NCI-H1436 treated with DMSO at 0.1 percent for 48 hours (cell line): ENCODE measurements at places on chromosomes 7 and 10.

- DNase-seq, result no peak
Observed at GRCh38 chr10:119022846-119023552, 6.5 kb upstream of the NANOS1 start.

GRCh38 chr7:124908259-124908658 is 21.4 kb downstream of the POT1 start:
- DNase-seq, result no peak

- no peak for DNase-seq
Observed at GRCh38 chr7:24786306-24786705, 29.0 kb upstream of the GSDME start.

DNA sequence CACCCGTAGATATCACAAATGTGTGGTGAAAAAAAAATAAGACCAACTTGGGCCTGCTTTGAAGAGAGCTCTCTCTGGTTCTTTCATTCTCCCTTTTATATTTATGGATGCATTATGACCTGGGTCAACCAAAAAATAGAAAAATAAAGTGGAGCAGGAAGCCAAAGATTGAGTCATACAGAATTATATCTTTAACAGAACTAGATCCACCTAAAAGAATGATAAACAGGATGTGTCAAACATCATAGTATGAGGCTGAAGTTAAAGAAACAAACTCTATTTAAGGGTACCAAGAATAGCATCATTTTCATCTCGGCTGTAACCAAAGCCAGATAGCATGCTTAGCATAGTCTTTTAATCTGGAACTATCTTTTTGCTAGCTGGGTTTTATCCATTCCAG is 28.8 kb upstream of the NMT2 start:
- no peak for DNase-seq

- no peak for DNase-seq
Observed at GRCh38 chr10:80041162-80041561, 37.3 kb upstream of the TMEM254 start.

DNA sequence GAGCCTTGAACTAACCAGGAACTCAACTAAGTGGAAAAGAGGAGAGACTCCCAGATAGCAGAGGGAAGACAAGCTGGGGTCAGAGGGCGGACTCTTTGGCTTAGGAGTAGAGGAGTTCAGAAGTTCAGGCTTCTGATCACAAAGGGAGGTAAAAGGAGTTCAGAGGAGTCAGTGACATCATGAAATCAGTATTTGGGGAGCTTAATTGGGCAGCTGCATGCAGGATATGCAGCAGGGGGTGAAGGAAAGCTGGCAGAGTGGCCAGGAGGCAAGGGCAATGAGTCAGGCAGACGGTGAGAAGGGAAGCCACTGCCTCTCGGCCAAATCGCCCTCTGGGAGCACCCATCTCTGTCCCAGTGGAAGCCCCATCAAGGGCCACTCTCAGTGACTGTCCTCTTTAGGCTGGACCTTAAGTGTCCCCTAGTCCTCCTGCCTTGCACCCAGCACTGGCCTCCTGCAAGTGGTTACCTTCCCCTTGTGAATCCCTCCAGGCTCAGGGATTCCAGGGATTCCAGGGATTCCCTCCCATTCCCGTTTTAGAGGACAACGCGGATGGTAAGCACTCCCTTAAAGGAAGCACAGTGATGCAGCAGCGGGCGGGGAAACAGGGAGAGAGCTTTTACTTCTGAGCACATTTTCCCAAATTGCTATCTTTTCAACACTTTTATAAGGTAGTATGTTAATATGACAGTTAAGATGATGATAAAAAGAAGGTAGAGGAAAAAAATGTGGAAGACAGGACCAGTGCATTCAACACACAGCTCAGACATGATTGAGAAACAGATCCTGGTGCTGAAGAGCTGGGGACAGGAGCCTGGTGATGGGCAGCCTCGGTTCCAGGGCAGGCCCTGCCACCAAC is 72.6 kb downstream of the KCNMA1 start:
- no peak for DNase-seq

GRCh38 chr7:89334797-89335196 is 539.3 kb upstream of the TEX47 start:
- no peak for DNase-seq

GRCh38 chr10:5043716-5044115 is 40.1 kb upstream of the AKR1C2 start:
- peak; percentile 98 for DNase-seq
